ENCODE measurements at places on chromosomes 5 and 9.

DNA sequence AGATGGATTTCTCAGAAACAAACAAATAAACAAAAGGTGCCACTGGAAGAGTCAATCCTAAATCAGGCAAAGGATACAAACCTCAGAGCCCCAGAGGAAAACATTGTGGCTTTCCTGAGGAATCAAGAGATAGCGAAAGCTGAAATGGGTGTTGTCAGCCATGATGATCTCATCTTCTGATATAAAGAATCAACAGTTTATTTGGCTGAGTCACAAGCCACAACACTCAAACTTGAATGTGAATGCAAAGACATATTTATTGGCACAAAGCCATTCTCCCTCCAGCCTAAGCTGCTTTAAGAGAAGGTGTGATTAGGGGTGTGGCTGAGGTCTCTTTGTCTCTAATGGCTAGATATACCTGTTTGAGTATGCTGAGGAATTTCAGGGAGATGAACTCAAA lies 73.3 kb upstream of the NREP start:
- no peak for DNase-seq

DNA sequence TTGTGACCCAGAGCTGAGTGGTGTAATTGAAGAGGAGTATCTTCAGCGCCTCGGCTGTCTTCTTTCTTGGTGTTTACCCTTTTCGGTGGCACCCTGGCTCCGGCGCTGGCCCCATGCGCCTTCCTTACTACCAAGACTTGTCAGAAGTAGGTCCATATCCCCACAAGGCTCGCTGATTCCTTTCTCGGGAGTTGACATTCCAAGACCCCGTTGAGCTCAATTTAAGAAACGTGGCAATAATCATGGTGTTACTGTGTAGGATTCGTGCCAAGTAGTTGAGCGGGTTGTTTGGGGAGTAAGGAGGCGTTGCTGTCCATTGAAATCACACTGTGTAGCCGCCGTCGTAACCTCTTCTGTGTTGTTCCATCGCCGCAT lies 795 bp downstream of the NDUFAF2 start:
- DNase-seq = no peak

- DNase-seq = no peak
Observed at GRCh38 chr9:127535396-127535795, 76.7 kb upstream of the STXBP1 start.

DNA sequence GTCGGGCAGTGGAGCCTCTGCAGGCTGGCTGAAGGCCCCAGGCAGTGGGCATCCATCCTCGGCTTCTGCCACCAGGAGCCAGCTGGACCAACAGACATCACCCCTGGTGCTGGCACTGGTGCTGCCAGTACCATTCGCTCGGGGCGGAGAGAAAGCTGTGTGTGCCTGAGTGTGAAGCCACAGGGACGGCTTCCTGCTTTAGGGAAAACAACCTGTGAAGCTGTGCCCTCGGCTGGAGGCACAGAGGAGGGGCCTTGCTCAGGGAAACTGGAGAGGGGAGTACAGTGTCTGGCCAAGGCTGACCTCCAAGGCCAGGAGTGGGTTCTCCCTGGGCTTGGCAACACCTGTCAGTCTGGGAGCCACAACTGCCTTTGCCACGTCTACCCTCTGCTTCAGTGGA lies 38.3 kb downstream of the NEK6 start:
- no peak for DNase-seq

DNA sequence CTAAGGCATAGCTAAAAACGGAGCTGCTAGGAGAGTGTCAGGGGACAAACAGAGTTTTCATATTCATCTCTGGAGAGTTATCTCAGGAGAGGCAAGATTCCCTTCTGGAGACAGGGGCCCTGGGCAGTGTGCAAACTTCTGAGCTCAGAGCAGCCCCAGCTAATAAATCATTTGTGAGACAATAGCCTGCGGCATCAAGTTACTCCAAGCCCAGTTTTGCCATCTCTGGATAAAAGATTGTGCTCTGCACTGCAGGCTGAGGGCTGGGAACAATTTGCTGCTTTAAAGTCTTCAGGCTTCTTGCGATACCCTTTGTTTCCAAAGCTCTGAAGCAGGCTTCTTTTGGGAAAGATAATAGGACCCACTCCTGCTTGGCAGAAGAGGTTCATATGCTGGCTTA lies 164.3 kb upstream of the BRINP1 start:
- no peak for DNase-seq

All from activated B cell treated with CpG ODN at 0.5 μM for 24 hours (primary cell).